ENCODE measurements at places on chromosomes 16 and 17. TPM values are rescaled to one million over a fixed set of nuclear protein-coding genes. Genes with fewer than 3 reads are reported as not detected.

Gene MT1H
- not detected for polyA plus RNA-seq

Gene ARL6IP1
- 135 TPM for polyA plus RNA-seq

Gene RNF43
- not detected for polyA plus RNA-seq

Gene RNF222
- polyA plus RNA-seq, result not detected

Gene TSR1
- 46.9 TPM for polyA plus RNA-seq

Gene KCNJ2
- 0.75 TPM for polyA plus RNA-seq

Gene SUPT6H
- polyA plus RNA-seq, result 27.3 TPM

Gene CHST6
- polyA plus RNA-seq, result 0.10 TPM

Gene CCL16
- polyA plus RNA-seq, result not detected

Gene ABCC12
- polyA plus RNA-seq, result not detected

Gene TEKT1
- polyA plus RNA-seq, result not detected

Gene CCDC43
- polyA plus RNA-seq, result 34.9 TPM

Gene HSPB9
- 0.34 TPM for polyA plus RNA-seq

Gene SPAG7
- 97.7 TPM for polyA plus RNA-seq

Gene KLHL10
- 0.09 TPM for polyA plus RNA-seq

Gene MCRIP2
- polyA plus RNA-seq, result 22.4 TPM

Gene CACNB1
- 6.0 TPM for polyA plus RNA-seq

Gene ANKRD40CL
- not detected for polyA plus RNA-seq

Gene SCARF1
- polyA plus RNA-seq, result not detected

Gene CDT1
- polyA plus RNA-seq, result 5.4 TPM

Gene GRAP
- polyA plus RNA-seq, result not detected

Gene PIMREG
- polyA plus RNA-seq, result 24.4 TPM

Gene RAMP2
- 2.4 TPM for polyA plus RNA-seq

Gene PRRT2
- polyA plus RNA-seq, result 2.1 TPM

Gene PRAC2
- not detected for polyA plus RNA-seq

Gene CNGB1
- polyA plus RNA-seq, result not detected

Gene CRISPLD2
- 21.5 TPM for polyA plus RNA-seq

Gene CDRT4
- 4.1 TPM for polyA plus RNA-seq

Gene TBC1D3G
- polyA plus RNA-seq, result not detected

Gene PRSS21
- polyA plus RNA-seq, result not detected

Gene ZNF629
- polyA plus RNA-seq, result 5.0 TPM

Gene TERB1
- not detected for polyA plus RNA-seq

Gene ARHGAP44
- polyA plus RNA-seq, result 0.33 TPM

Gene KRTAP1-5
- polyA plus RNA-seq, result 134 TPM

Gene TBC1D28
- not detected for polyA plus RNA-seq

Gene CTRB1
- not detected for polyA plus RNA-seq

Gene PRAC1
- not detected for polyA plus RNA-seq

Gene CACNG1
- polyA plus RNA-seq, result not detected

Gene ZNF75A
- polyA plus RNA-seq, result 16.7 TPM

Gene G6PC1
- not detected for polyA plus RNA-seq

Gene SULT1A3
- 4.8 TPM for polyA plus RNA-seq

Gene MYLK3
- polyA plus RNA-seq, result not detected

Gene ITGAD
- polyA plus RNA-seq, result not detected

Gene C17orf100
- 5.5 TPM for polyA plus RNA-seq

Gene GPRC5C
- 0.95 TPM for polyA plus RNA-seq

Gene PPP1R27
- polyA plus RNA-seq, result not detected

Gene ACSM2A
- polyA plus RNA-seq, result not detected

Gene NKD1
- polyA plus RNA-seq, result not detected

Gene SOX8
- polyA plus RNA-seq, result 0.15 TPM

Gene LRRC37A
- 1.3 TPM for polyA plus RNA-seq

All from GM23248 (cell line).